Urinary bladder (tissue), 4 donors: ENCODE measurements at places on chromosomes 6 and 20. TPM values are rescaled to one million over a fixed set of nuclear protein-coding genes. Genes with fewer than 3 reads are reported as not detected.
A peak's percentile ranks its signal among the peaks of the same experiment; 100 is the strongest.

DNA sequence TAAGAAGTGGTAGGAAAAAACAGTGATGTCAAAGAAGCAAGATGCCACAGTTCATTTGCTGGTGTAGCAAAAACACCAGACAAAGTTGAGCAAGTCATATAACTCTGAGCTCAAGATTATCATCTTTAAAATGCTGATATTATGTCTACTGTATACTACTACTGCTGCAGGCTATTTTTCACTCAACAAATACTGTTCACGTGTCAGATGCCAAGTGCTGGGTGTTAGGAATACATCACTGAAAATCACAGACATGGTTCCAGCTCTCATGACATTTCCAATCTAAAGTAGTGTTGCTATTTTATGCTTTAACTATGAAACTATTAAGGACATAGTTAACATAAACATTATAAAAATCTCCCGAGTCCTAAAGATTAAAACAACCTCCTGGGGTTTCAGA is 163.0 kb downstream of the NKAIN2 start:
- no peak for DNase-seq

GRCh38 chr6:78746457-78746856 is 120.9 kb upstream of the IRAK1BP1 start:
- DNase-seq = no peak

GRCh38 chr6:88670369-88670768 is 293.0 kb downstream of the RNGTT start:
- DNase-seq = no peak

DNA sequence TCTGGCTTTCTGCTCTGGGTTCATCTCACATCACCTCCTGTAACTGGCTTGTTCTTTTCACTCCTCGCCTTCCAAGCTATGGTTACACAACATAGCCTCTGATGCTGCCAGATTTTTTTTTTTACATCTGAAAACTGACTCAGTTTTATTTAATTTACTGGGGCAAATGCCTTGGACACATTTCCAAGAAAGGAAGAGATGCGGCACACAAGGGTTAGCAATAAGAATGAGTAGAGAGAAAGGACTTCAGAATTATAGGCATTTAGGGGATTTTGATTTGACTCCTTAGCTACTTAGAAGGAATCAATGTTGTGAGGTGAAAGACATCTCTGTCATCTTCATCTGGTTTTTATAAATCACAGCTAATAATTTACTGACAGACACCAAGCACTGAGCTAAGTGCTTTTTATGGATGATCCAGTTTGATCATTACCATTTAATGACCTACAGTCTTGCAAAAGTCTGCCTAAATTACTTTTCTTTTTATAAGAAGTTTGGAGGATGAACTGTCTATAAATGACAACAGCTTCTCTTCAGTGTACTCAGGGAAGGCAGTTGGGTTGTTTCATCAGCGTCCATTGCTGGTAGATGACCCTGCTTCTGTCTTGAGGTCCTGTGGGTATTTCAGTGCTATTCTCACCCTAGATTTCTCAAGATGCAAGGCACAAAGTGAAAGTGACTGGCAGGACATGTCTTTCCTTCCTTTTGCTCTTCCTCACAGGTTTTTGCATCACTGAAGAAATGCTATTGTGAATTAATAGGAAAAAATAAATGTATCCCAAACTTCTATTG is 31.1 kb downstream of the LAMA4 start:
- DNase-seq = no peak

- DNase-seq = no peak
Observed at GRCh38 chr6:3879194-3879952, 30.2 kb downstream of the FAM50B start.

GRCh38 chr6:157246048-157246630 is 77.2 kb downstream of the TMEM242 start:
- no peak for DNase-seq

- peak; percentile 80 for DNase-seq
Observed at GRCh38 chr20:10504994-10505730, 70.1 kb downstream of the SLX4IP start.

DNA sequence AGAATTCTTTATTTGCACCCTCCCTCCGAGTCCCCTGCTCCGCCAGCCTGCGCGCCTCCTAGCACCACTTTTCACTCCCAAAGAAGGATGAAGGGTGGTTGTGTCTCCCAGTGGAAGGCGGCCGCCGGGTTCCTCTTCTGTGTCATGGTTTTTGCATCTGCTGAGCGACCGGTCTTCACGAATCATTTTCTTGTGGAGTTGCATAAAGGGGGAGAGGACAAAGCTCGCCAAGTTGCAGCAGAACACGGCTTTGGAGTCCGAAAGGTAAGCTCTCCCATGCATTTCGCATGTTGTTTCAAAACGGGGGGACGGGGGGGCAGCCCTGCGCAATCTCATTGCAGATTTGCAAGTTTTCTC is 357 bp downstream of the PCSK2 start:
- no peak for DNase-seq

GRCh38 chr20:50108556-50109235 is 4.3 kb downstream of the UBE2V1 start:
- no peak for DNase-seq

DNA sequence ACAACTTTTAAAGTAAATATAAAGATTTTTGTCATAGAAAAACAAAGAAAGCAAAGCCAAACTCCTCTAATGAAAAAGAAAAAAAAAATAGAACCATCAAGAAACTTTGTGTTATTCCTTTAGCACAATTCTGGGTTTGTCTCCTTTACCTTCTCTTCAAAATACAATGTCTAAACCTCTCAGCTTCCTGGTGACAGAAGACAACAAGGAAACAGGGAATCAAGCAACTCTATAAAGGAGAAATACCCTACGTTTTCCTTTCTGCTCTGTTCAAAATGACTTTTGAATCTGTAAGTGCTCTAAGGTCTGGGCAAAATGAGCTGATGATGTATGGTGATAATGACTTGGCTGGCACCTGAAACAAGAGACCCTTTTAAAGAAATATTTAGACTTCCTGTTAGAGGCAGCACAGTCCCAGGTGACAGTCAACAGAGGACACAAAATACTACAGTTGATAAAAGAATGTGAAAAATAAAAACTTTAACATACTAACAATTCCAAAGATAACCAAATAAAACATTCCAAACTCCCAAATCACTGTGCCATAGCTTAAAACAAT is 101.4 kb downstream of the PRDM1 start:
- DNase-seq = no peak

DNA sequence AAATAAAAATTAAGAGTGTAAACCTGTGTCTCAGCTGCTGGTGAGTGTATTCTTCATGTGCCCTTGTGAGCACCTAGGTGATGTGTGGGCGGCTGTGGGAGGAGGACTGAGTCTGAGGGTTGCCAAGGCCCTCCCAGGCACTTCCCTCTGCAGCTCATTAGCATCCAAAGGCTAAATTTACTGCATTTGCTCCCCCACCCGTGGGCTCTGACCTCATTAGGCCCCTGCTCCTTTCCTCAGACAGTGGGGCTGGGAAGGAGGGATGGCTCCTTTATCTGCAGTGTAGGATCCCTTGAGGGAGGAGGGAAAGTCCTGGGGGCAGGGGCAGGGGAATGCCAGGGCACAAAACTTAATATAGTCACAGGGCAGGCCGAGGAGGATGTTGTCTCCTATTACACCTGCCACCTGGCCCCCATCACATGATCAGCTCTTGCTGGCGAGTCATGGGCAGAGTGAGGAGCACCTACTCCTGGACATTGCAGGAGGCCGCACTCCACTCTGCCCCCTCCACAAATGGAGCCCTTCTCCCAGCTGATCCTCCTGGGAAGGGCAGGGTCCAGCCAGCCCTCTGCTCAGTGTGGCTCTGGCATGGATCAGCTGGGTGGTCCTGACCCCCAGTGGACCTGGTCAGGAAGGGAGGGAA is 133.2 kb downstream of the MRPL14 start:
- DNase-seq = no peak

DNA sequence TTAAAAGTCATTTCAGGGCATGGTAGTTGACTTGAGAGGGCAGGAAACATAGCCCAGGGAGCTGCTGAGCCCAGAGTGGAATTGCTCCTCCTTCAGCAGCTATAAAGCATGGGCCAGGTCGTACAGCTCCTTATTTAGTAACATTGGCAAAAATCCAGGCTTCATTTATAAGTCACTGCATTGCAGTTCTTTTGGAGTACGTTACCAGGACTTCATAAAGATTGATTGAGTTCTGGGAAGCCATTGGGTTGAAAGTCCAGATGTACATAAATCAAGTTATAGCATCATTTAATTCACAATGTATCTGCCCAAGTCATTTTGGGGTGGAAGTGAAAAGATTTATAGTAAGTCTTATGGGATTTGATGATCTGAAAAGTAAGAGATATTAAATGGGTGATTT is 53.0 kb upstream of the ANKEF1 start:
- DNase-seq = no peak

- no peak for DNase-seq
Observed at GRCh38 chr6:103405321-103405720, 1454.4 kb downstream of the HACE1 start.

DNA sequence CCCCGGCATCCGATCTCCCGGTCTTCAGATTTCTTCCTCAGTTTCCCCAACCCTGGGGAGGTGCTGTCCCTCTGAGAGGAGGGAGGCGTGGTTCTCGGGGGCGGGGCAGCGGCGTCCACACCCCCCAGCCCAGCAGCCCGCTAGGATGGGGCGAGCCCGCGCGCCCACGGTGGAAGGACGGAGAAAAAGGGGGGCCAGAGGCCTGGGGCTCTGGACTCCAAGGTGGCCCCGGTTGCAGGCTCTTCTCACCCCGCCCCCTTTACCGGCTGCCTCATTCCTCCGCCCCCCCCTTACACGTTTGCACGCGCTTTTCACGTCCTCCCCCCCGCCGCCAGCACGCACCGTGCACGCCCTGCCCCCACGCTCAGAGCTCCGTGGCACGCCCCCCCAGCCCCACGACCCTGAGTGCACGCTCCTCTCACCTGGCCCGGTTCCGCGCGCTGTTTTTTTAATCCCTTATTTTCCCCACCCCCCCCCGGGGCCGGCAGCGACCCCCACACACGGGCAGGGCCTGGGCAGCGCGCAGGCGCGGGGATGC is 402 bp downstream of the ZBTB12 start:
- DNase-seq = no peak

The LIN28B gene
- not detected for polyA plus RNA-seq

The TGIF2 gene
- 7.3 TPM for polyA plus RNA-seq
